NCI-H2081 treated with DMSO at 0.1 percent for 48 hours (cell line): ENCODE measurements at places on chromosomes 4 and X.

GRCh38 chr4:128354205-128354821, 66.7 kb upstream of the PGRMC2 start:
- no peak for DNase-seq

- no peak for DNase-seq
These were observed 304.2 kb downstream of the TENM3 start for GRCh38 chr4:182547435-182547834.

- DNase-seq, result no peak
These were observed 95.7 kb downstream of the NPNT start for GRCh38 chr4:105990933-105991332.

DNA sequence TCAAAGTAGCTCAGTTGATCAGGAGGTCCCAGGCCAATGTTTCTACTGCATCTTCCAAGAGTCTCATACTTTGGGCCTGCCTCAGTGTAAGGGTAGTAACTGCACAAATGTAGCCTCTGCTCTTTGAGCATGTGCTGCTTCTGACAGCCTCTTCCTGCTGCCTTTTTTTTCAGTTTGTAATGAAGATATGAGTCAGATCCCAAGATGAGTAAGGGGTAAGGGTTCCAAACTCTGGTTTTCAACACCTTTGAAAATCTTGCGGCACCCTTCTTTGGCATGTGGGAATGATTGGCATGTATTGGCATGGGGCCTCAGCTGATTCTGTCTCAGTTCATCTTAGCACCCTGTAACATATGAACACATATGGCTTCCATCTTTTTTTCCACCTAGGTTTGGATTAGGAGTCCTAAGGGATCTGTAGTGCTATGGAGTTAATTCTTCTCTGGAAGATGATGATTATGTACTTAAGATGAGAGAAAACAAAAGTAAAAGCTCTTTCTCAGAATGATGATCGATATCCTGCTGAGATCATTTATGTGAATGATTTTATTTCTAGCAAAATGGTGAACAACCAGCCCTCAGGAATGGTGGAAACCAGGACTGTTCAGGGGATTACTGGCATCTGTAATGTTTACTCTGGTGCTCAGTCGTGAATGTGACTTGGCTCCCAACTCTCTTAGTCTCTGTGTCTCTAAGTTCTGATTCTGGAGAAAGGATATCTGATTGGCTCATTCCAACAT, 118.7 kb upstream of the PRPS2 start:
- no peak for DNase-seq
